ENCODE measurements at places on chromosomes 7 and 10.

DNA sequence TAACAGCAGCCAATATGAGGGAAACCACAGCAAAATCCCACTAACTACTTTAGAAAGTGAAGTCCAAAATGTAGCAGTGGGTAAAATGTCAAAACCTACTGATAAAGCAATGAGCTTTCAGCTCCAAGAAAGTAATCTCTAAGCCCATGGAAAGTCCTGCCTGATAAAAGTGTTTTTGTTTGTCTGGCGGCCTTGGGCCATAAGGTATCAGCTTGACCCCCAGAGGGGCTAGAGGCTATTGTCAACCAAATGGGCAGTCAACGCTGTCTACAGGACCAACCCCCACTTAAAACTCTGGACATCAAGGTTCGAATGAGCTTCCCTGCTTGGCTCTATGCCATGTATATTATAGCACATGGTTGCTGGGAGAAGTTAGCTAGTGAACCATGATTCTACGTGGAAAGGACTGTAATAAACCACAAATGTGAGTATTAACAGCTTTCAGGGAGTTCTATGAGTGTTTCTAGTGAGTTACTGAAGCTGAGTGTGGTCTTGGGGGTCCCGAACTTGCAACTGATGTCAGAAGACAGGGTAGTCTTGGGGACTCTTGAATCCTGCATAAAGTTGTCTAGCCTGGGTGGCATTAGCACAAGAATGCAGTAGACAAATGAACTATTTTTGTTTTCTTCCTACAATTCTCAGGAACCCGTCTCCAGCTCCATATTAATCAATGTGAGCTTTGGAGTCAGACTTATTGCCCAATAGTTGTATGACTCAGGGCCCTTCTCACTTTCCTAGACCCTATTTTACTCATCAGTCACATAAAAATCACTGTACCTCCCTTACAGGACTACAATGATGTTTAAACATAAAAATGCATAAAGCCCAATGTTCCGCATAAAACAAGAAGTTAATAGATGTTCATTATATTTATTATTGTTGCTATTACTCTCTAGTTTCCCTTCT is 164.9 kb downstream of the DGKI start:
- no peak for DNase-seq

DNA sequence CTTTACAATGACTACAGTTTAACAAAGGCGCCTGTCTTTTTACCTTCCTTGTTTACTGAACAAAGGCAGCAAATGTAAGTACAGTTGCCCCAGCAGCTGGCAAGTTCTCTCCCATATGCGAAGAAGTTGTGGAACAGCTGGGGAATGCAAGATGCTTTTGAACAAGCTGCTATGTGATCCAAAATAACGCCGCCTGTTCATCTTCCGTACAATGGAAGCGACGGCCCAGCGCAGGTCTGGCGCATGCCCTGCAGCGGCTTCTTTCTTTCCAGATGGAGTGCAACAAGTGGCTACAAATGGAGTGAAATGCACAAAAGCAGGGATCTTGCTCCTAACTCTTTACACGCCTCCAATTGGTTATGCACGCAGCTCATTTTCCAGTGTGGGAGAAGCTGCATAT is 97.0 kb upstream of the SVIL start:
- DNase-seq, result no peak

DNA sequence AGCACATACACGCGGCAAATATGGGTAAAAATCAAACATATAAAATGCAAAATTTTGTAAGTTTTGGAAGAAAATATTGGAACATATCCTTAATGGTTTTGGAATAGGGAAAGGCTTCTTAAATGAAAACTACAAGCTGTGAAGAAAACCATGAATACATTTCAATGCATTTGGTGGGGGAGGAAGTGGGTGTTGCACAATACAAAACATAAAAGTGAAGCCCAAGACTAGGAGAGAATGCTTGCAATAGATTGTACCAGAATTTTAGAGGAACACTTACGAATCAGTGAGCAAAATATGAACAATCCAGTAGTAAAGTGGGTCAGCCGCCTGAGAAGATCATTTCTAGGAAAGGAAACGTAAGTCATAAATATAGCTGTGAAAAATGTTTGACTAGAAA is 322.6 kb upstream of the MKI67 start:
- DNase-seq, result no peak

GRCh38 chr7:130136579-130137167 is 66.3 kb downstream of the KLHDC10 start:
- no peak for DNase-seq

GRCh38 chr10:34155812-34156211 is 659.3 kb downstream of the PARD3 start:
- no peak for DNase-seq

GRCh38 chr7:112431803-112432202 is 18.5 kb upstream of the IFRD1 start:
- no peak for DNase-seq

DNA sequence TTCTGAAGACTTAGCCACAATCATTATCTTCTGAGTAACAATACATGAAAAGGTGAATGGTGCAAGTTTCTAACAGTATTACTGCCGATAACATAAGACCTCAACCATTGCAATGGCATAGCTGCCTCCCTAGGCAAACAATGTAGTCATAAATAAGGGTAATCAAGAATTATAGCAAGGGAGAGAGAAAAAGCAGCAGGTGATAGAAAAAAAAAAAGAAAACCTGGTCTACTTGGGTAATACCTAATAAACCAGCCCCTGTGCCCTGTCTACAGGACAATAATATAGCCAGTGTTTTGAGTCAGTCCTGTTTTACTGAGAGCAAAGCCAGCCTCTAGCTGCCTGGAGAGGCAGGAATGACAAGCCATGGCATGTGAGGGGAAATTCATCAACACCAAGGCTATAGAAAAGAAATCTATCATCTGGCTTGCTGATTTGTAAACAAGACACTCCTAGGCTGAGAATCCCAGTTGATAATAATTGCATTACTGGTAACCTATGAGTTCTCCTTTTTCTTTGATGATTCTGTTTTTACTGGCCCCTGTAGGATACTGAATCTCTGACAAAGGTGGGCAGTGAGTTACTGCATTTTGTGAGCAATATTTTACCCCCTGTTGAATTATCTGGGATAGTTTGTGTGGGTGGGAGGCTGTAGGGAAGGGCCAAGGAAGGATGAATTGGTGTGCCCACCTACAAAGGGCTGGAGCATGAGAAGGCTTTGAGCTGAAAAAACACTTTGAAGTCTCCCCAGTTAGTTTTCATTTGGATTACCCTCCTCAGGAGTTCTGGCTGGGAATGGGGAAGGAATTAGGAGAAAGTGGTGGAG is 1.7 kb upstream of the WEE2 start:
- no peak for DNase-seq

- no peak for DNase-seq
These were observed 76.1 kb upstream of the KCNMA1 start for GRCh38 chr10:77713521-77714280.

DNA sequence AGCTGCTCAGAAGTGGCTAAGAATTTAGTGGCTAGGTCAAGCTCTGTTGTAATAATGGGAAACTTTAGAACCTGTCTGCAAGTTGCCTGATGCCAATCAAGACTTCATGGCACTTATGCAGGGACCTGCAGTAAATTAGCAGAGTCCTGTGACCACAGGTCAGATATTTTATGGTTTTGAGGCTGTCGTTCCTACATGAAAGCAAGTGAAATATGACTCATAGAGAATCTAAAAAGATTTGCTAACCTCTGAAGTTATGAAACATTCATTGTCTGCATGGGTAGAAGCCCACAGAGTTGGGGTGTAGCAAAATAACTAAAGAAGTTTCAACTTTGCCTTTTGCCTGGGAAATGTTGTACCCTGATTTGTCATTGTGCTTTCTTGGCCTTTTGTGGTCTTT is 32.3 kb downstream of the SLC39A12 start:
- DNase-seq, result no peak
